ENCODE measurements at places on chromosomes 2 and 18. TPM values are rescaled to one million over a fixed set of nuclear protein-coding genes. Genes with fewer than 3 reads are reported as not detected.

TRAF3IP1 gene
- total RNA-seq, result 18.3 TPM

ST8SIA3 gene
- 0.06 TPM for total RNA-seq

ACADL gene
- 16.1 TPM for total RNA-seq

LRRTM4 gene
- total RNA-seq, result 3.0 TPM

AKAIN1 gene
- total RNA-seq, result not detected

RBM44 gene
- 2.2 TPM for total RNA-seq

VAMP5 gene
- total RNA-seq, result 11.3 TPM

C1GALT1C1L gene
- total RNA-seq, result 1.1 TPM

CRACDL gene
- total RNA-seq, result 4.6 TPM

PAIP2B gene
- total RNA-seq, result 15.8 TPM

NEU4 gene
- 0.99 TPM for total RNA-seq

PSMA8 gene
- not detected for total RNA-seq

MYO7B gene
- total RNA-seq, result 21.7 TPM

CCDC74B gene
- total RNA-seq, result 10.6 TPM

GREB1 gene
- total RNA-seq, result 18.3 TPM

FHL2 gene
- 62.2 TPM for total RNA-seq

TUBB8B gene
- not detected for total RNA-seq

DUSP19 gene
- 6.4 TPM for total RNA-seq

COLEC11 gene
- total RNA-seq, result 2.6 TPM

ICOS gene
- 0.23 TPM for total RNA-seq

NPPC gene
- 3.2 TPM for total RNA-seq

KYNU gene
- total RNA-seq, result 5.1 TPM

MEP1B gene
- not detected for total RNA-seq

NT5C1B gene
- not detected for total RNA-seq

TP53I3 gene
- total RNA-seq, result 42.1 TPM

PPP4R3B gene
- 66.7 TPM for total RNA-seq

TMEM178A gene
- total RNA-seq, result 40.5 TPM

GRHL1 gene
- total RNA-seq, result 5.4 TPM

ZC3H8 gene
- total RNA-seq, result 15.4 TPM

KCNIP3 gene
- total RNA-seq, result 13.4 TPM

IL1RL2 gene
- 1.2 TPM for total RNA-seq

FSIP2 gene
- 2.6 TPM for total RNA-seq

GKN1 gene
- total RNA-seq, result not detected

TEKT4 gene
- 0.29 TPM for total RNA-seq

ZNF24 gene
- 45.5 TPM for total RNA-seq

RAPH1 gene
- total RNA-seq, result 40.2 TPM

ABCG8 gene
- 1.4 TPM for total RNA-seq

CD207 gene
- not detected for total RNA-seq

PTPRN gene
- 0.88 TPM for total RNA-seq

SNTG2 gene
- 1.6 TPM for total RNA-seq

DTYMK gene
- 24.6 TPM for total RNA-seq

ZSWIM2 gene
- total RNA-seq, result not detected

ATL2 gene
- total RNA-seq, result 99.9 TPM

RAPGEF4 gene
- 17.5 TPM for total RNA-seq

BBS5 gene
- 14.2 TPM for total RNA-seq

ANKRD23 gene
- 12.5 TPM for total RNA-seq

CYTIP gene
- total RNA-seq, result 16.8 TPM

DOK6 gene
- 15.8 TPM for total RNA-seq

SLC11A1 gene
- 15.5 TPM for total RNA-seq

ACOXL gene
- 0.99 TPM for total RNA-seq

All from metanephros (tissue), 2 donors.